ENCODE measurements at places on chromosomes 12 and 14. TPM values are rescaled to one million over a fixed set of nuclear protein-coding genes. Genes with fewer than 3 reads are reported as not detected.

The KRT72 gene
- total RNA-seq = not detected

The KRT81 gene
- 66.4 TPM for total RNA-seq

The VAMP1 gene
- 3.2 TPM for total RNA-seq

- DNase-seq = no peak
These were observed 15.8 kb downstream of the WNT5B start for GRCh38 chr12:1644534-1645438.

DNA sequence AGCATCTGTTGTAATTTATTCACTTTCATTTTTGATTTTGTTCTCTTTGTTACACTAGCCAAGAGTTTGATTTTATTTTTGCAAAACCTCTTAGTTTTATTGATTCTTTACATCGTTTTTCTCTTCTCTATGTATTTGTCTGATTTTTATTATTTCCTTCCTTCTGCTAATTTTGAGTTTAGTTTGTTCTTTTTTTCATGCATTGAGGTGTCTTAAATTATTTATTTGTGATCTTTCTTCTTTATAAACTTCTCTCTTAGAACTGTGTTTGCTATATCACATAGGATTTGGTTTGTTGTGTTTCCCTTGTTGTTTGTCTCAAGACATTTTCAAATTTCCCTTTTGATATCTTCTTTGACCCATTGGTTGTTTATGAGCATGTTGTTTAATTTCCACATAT lies 51.7 kb upstream of the NFKBIA start:
- DNase-seq = no peak

- DNase-seq = no peak
These were observed 10.8 kb upstream of the GYS2 start for GRCh38 chr12:21615431-21615830.

DNA sequence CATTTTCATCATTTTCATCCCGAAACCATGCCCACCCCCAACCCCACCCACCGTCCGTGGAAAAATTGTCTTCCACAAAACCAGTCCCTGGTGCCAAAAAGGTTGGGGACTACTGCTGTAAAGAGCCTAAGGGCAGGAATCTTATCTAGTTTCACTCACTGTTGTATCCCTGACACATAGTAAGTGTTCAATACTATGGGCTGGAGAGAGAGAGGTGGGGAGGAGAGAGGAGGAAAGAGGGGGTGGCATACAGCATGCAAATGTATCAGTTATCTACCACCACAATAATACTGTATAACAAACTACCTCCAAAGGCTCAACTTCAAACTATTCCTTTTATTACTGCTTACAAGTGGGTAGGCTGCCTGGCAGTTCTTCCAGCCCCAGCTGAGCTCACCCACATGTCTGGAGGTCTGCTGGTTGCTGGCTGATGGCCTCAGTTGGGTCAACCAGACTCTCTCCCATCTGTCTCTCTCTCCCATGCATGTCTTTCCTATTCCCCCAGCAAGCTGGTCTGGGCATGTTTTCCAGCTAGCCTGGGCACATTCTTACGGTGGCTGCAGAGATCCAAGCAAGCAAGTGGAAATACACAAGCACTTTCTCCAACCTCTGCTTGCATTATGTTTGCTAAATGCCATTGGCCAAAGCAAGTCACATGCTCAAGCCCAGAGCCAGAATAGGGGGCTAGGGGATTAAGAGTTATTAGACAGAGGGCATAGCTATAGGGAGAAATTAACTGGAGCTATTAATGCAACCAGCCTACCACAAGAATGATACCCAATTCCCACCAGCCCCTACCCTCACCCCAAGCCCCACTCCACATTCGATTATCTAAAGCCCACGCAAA lies 31.6 kb upstream of the FICD start:
- DNase-seq = no peak

GRCh38 chr12:96636895-96637294 lies 147.5 kb downstream of the CFAP54 start:
- DNase-seq = no peak

DNA sequence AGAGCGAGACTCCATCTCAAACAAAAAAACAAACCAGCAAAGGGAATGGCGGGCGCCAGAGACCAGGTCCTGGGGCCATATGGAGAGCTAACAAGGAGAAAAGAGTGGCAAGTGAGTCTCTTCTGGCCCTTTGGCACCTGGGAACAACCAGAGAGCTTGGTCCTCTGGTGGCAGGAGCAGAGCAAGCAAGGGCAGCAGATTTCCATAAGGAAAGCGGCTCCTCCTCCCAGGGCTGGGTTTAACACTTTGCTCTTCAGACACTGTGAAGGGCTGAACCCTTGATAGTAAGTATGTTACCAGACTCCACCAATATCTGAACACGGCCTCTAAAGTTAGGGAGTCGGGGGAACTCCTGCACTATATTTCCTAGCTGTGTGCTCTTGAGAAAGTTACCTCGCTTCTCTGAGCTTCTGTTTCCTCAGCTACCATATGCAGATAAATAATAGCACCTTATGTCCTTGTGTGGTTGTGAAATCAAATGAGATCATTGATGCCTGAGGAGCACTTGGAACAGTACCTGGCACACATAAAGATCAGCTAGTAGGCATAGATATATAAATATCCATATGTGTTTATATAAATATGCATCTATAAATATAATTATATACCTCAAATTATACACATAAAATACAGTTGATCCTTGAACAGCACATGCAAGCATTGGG lies 33.4 kb upstream of the PLEKHG6 start:
- DNase-seq = no peak

DNA sequence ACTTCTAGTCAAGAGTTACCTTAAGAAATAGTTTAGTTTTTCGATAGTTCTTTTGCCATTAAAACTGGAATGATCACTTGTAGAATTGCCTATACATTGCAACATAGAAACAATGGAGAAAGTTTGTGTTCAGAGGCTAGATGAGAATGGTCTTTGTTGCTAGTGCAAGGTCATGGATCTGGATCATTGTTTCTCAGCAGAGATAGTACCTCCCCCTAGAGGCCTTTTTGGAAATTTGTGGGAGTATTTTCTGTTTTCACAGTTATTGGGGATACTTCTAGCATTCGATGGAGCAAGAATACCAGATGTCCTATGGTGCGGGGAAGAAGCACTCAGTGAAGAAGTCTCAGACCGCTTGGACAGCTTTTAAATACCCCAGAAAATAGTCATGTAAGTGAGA lies 138.8 kb upstream of the HMGA2 start:
- peak; percentile 30 for DNase-seq

- no peak for DNase-seq
These were observed 32.0 kb upstream of the LRRK2 start for GRCh38 chr12:40192704-40193255.

DNA sequence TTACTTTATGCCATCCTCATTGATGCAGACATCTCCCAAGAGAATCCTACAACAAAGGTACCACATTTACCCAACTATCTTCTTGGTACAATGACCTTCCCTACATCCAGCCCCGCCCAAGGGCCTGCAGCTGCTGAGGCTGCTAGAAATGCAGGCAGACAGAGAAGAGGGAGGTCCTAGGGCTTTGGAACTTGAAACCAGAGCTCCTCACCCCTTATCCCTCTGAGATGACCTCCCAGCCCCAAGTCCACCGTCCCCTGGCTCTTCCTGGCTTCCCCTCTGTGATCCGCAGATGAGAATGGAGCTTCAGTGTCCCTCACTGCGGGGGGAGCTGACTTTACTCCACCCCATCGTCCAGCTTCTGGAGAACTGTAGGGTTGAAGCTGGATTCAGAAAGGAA lies 1.6 kb upstream of the TNFRSF1A start:
- no peak for DNase-seq

DNA sequence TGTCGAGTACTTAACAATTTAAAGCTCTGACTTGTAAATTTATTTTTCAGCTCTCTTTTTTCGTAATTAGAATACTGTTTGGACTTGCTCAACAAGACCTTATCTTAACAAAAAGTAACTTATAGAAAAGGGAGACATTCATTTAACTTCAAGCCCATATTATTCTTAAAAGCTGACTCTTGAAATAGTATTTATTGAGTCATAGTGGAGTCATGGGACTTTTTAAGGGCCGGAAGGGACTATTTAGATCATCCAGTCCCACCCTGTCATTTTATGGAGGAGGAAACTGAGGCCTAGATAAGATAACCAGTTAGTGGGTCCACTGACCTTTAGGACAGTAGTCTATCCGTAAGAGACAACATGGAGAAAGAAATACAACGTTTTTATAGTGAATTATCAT lies 1.5 kb downstream of the RAP1B start:
- peak; percentile 39 for DNase-seq

DNA sequence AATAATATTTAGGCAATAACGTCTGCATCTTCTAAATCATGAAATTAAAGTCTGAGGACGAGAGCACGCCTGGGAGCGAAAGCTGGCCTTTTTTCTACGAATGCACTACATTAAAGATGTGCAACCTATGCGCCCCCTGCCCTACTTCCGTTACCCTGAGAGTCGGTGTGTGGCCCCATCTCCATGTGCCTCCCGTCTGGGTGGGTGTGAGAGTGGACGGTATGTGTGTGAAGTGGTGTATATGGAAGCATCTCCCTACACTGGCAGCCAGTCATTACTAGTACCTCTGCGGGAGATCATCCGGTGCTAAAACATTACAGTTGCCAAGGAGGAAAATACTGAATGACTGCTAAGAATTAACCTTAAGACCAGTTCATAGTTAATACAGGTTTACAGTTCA lies 19.3 kb downstream of the CKB start:
- no peak for DNase-seq

Data from A172 (cell line).